ENCODE measurements at places on chromosomes 1 and 21.

- peak; percentile 69 for DNase-seq
These were observed 64.0 kb downstream of the ITPKB start for GRCh38 chr1:226674892-226675714.

GRCh38 chr1:25933479-25934365 lies 27.5 kb upstream of the STMN1 start:
- DNase-seq, result no peak

DNA sequence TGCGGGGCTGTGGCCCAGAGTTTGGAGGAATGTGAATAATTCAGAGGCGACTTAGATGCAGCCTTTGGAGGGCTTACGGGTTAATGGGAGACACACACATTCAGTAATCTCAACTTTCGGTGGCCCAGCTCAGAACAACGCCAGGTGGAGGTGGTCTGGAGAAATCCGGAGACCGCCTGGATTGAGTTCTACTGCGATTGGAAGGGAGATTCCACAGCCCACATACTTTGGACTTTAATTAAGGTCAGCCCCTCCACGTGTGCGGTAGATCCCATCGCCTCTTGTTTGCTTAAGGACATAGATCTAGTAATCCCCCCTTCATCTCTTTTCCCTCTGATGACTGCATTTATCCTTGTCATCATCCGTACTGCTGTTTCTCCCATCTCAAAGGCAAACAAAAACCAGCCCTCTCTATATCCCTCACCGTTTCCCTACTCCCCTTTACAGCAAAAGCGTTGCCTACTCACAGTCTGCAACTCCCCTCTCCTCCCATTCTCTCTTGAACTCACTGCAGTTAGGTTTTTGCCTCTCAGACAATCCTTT lies 720 bp upstream of the BSDC1 start:
- DNase-seq, result no peak

DNA sequence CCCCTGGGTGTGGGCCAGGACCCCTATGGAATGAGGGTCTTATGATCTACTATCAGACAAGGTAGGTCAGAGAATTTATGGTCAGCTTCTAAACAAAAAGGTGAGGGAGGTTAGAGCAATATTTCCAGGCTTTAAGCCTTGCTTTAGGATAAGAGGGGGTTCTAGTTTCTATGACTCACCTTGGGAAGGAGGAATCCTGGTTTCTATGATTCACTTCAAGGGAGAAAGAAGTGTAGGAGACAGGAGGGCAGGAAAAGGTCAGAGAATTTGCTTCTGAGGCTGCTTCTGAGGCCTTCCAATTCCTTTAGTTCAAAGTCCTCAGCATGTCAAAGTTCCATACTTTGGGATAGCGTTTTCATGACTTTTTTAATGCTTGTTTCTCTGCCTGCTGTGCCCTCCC lies 35.2 kb downstream of the RGL1 start:
- DNase-seq, result no peak

DNA sequence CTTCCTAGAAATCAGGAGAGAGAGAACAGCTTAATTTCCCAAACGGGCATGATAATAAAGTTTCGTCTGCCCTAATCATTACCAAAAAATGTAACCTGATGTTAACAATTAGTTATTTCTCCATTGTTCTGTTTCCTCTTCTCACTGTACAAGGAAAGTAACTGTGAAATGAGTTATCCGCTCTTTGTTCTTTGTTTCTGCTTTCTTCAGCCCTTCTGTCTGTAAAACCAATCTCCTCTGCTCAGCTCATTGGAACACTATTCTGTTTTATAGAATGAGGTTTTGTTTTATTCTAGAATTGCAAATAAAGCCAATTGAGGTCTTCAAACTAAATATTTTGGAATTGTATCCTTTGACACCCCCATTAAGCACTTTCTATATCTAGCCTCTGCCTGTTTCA lies 8.8 kb upstream of the THEM4 start:
- no peak for DNase-seq

- peak; percentile 38 for DNase-seq
These were observed 31.6 kb downstream of the VWA5B1 start for GRCh38 chr1:20322081-20322824.

- no peak for DNase-seq
These were observed 34.8 kb downstream of the KCNAB2 start for GRCh38 chr1:6080469-6080868.

- DNase-seq, result no peak
These were observed 432.9 kb downstream of the PLPP3 start for GRCh38 chr1:56146449-56146848.

All from stimulated activated CD4-positive, alpha-beta T cell treated with anti-CD3 and anti-CD28 coated beads, Interleukin-2, amount 100 ng/mL, for 24 hours (primary cell).